Stimulated activated CD8-positive, alpha-beta memory T cell treated with anti-CD3 and anti-CD28 coated beads, Interleukin-7, amount 100 ng/mL, for 4 hours (primary cell): ENCODE measurements at places on chromosomes 12 and 14.

DNA sequence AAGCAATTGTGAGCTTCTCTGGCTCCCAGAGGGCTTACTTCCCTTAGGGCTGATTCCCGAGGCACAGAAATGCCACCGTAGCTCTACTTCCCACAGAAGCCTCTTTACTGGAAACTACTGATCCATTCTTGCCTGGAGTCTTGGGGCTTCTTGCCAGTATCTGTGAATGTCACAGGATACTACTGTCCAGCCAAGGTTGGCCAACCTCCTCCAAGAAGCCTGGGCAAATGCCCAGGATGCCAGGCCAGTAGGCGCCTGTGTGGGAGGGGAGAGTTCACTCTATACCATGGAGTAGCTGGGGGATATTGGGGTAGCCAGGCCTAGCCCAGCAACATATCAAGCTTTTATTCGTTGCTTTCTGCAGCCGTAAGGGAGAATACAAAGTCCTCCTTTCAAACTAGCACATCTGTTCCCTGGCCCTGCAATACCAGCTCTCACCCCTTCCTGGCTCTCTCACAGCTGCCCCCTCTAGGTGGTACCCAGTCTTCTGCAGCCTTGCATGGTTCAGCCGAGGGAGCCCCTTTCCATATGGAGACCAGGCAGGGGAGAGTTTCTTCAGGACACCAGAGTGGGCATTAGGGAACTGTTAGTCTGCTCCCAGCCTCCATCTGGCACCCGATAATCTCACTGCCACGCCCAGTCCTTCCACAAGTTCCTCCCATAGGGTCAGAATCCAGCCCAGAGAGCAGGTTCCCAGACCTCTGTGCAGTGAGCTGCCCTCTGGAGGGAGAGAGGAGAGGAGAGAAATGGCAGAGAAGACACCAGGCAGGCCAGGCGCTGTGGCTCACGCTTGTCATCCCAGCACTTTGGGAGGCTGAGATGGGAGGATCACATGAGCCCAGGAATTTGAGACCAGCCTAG, 24.3 kb upstream of the PLEK2 start:
- no peak for DNase-seq

DNA sequence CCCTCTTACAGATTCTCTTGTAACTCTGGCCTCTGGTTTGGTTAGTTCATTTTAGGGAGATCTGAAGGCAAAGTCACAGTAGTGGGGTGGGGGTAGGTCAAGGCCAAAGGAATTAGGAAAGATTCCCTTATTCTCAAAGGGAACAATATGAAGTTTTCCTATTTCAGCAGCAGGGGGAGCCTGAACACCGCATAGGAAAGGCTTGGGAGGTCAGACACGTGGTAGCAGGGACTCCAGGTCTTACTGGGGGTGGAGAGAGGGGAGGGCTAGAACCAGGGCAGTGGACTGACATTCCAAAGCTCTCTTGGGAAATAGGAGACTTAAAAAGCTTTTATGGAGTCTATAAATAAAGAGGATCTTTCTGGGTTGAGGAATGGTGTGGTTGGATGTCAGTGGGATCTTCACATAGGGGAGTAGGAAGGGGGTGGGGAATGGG, 1.3 kb downstream of the ZC3H10 start:
- peak; percentile 35 for DNase-seq

DNA sequence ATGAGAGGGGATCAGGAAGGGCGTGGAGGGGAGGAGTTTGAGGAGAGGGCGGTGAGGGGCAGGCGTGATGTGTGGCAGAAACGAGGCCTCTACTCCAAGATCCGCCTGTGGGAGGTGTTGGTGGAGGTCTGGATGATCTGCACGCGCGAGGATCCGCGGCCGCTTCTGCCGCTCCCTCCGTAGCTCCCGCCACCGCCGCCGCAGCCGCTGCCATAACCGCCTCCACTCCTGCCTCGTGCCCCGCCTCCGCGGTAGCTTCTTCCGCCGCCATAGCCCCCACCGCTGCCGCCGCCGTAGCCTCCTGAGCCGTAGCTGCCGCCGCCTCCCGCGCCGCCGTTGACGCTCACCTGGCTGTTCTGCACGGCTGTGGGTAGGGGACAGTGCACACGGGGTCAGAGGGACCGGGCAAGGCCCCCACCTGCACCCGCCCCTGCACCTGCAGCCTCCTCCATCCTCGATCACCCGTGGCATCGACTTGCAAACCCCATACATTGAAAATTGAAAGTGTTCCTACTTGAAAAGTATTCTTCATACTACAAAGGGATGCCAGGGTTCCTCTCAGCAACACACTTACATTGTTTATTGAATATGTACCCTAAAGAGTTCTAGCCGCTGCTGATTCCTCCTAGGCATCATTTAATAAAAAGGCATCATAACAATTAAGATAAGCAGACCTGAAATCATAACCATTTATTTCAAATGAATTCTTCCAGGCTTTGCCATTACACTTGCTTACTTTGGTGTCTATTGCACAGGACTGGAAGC, 11.1 kb upstream of the KRT1 start:
- DNase-seq: peak; percentile 47

DNA sequence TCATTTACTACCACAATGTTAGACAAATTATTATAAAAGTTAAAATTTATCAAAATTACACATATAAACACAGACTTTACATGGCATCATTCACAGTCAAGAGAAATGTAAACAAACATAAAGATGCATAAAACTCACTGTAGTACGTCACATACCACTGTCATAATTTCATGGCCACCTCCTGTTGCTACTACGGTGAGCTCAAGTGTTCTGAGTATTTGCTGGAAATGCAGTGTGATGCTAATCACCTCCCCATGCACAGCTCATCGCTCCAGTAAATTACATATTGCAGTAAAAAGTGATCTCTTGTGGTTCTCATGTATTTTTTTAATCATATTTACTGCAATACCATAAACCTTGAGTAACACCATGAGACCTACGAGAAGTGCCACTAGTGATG, 247.7 kb upstream of the SFSWAP start:
- no peak for DNase-seq

- DNase-seq: no peak
Measured at GRCh38 chr12:102816816-102817434, 100.1 kb downstream of the PAH start.

DNA sequence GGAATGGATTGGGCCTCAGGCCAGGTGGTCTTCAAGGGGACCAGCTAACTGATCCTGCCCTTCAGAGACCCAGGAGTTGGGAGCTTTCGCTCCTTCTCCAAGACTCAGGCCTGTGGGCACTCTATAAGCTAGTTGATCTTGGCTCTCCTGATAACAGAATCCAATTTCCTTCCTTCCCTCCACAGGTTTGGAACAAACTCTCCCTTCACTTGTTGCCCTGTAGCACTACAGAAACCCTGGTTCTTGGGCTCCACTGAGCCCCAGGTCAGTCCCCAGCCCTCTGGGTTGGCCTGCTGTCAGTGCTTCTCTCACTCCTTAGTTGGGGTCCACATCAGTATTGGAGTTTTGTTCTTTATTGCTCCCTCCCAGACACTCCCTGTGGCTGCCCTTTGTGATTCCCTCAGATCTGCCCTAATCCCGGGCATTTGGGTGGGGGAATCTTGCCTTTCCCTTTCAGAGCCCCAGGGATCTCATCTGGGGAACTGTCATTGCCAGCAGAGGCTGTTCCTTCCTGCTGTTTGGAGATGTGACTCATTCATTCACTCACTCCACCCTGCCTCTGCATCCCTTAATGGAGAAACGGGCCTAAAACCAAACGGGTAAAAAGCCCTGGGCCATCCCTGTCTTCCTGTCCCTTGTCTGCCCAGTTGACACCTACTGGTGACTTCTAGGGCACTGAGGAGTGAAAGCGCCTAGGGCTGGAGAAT, 4.4 kb upstream of the GPD1 start:
- DNase-seq: no peak

GRCh38 chr14:29773990-29774389, 153.7 kb downstream of the PRKD1 start:
- no peak for DNase-seq

DNA sequence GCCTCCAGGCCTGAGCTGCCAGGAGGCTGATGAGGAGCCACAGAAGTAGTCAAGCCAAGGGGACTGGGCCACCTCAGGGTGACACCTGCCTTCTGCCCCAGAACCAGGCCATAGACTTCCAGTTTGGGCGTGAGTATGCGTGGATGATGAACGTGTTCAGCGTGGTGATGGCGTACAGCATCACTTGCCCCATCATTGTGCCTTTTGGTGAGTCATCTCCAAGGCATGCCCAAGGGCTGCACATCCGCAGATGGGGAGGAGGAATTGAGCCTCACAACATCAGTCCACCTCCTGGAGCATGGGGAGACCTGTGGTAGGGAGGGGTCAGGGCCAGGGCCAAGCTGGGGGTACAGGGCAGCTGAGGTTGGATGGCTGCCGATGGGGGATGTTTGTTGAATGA, 22.3 kb downstream of the NGB start:
- no peak for DNase-seq

DNA sequence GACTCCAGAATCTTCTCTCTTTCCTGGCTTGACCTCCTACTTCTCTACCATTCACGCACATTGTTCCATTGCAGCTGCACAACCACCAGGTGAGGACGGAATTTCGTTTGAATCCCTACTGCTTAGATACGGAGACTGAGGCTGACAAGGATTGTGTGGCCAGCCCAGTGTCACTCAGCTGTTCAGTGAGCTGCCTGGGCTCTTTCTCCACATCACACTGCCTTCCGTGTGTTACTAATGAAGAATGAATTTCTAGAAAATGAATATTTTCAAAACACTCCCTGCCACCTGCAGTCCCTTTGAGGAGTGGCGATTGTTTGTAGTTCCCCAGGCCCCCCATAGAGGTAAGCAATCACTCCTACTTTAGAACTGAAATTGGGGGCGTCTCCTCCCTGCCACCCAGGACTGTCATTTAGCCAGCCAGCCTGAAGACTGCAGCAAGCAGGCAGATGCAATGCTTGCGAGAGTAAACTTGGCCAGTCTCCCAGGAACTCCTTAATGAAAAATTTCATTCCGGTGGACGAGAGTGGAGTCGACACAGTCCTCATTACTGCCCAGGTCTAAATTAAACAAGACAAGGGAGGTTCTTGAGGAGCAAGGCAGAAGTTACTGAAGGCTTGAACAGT, 239.7 kb downstream of the SLC41A2 start:
- DNase-seq: no peak

DNA sequence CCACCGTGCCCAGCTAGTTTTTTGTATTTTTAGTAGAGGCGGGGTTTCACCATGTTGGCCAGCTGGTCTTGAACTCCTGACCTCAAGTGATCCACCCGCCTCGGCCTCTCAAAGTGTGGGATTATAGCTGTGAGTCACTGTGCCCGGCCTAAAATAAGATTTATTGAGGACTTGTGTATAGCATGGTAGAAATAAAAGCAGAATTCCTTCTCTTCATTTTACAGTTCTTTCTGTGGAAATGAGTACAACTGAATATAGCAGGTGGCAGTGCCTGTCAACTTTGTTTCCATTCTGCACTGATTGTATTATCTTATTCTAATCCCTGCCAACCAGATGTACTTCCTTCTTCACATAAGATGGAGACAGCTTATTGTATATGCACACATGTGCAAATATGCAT, 41.0 kb downstream of the DIP2B start:
- DNase-seq: no peak

DNA sequence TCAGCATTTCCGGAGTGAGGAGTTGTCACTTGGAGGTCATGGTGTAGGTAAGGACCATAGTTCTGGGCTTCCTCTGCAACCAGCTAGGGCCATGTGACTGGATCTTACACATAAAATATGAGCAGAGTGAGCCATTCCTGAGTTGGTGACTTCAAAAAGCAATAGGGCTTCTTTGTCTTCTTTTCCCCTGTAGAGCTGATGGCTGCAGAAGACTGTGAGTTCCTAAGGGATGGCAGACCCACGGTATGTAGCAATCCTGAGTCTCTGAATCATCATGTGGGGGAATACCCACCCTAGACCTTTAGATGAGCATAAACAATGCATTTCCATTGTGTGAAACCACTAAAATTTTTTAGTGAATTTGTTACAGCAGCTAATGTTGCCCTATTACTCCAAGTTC, 151.1 kb upstream of the TBX3 start:
- no peak for DNase-seq

DNA sequence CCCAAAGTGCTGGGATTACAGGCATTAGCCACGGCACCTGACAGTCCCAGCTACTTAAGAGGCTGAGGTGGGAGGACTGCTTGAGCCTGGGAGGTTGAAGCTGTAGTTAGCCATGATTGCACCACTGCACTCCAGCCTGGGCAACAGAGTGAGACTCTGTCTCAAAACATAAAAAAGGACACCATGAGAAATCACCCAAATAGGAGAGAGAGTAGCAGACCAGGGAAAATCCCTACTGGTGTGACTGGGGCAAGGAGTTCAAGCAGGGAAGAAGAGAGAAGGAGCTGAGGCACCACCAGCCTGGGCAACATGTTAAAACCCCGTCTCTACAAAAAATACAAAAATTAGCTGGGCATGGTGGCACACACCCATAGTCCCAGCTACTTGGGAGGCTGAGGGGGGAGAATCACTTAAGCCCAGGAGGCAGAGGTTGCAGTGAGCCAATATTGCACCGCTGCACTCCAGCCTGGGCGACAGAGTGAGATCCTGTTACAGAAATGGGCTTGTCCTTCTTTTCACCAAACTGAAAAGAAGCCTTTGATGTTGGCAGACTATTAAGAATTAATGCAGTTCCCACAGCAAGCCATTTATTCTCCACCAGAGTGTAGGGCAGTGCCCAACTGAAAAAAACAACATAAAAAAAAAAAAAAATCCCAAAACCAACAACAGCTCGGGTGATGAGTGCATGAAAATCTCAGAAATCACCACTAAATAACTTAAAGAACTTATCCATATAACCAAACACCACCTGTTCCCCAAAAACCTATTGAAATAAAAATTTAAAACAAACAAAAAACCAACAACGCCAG, 4.5 kb upstream of the SRSF9 start:
- no peak for DNase-seq

GRCh38 chr12:16766736-16767135, 160.8 kb upstream of the LMO3 start:
- DNase-seq: no peak

GRCh38 chr14:76257111-76257803, 105.5 kb downstream of the GPATCH2L start:
- no peak for DNase-seq

DNA sequence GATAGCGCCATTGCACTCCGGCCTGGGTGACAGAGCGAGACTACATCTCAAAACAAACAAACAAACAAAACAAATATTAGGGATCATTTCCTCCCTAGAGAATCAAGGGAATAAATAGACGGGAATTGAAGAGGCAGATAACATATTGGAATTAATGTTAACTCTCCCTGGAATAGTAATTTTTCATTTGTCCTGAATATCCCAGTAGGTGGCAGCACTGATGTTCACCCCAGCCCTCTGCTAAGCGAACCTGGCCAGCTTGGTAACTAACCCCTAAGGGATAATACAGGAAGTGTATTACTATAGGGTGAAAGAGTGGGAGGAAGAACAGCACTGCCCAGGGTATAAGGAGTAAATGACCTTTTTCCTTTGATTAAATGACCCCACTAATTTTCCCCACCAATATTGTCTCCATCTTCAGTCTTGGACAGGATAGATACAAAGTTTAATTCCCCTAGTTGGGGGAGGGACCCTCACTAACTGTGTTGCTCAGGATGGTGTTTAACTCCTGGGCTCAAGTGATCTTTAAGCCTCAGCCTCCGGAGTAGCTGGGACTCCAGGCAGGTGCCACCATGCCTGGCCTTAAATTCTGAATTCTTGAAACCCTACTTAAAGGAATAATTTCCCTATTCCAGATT, 40.5 kb downstream of the SLC2A14 start:
- DNase-seq: no peak

GRCh38 chr12:122946690-122947341, 19.4 kb downstream of the ABCB9 start:
- DNase-seq: peak; percentile 72

- peak; percentile 8 for DNase-seq
Measured at GRCh38 chr12:104220931-104221330, 5.4 kb downstream of the TXNRD1 start.

- DNase-seq: no peak
Measured at GRCh38 chr14:96261053-96261452, 5.0 kb downstream of the BDKRB1 start.
